ENCODE measurements at places on chromosomes 2 and 18. TPM values are rescaled to one million over a fixed set of nuclear protein-coding genes. Genes with fewer than 3 reads are reported as not detected.

AQP4 gene
- not detected for total RNA-seq

IL36A gene
- not detected for total RNA-seq

MYO5B gene
- total RNA-seq = 10.0 TPM

RNPEPL1 gene
- total RNA-seq = 67.5 TPM

TMEM17 gene
- total RNA-seq = 5.4 TPM

Measured in A549 treated with CORT108297 at 1 μM for 4 hours (cell line).